ENCODE measurements at places on chromosomes 3 and 15.

DNA sequence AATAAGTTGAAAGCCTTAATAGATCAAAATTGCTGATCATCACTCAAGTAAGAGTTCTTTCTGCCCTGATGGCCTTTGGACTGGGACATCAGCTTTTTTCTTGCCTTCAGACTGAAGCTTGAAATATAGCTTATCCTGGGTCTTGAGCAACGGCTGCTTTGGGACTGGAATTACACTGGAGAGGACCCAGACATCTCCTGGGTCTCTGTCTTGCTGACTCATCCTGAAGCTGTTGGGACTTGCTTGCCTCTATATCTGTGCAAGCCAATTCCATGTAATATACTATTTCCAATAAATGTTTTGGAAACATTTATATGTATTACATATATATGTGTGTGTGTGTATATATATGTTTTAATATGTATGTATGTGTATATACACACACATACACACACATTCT, 260.2 kb downstream of the PDZRN3 start:
- DNase-seq = no peak

DNA sequence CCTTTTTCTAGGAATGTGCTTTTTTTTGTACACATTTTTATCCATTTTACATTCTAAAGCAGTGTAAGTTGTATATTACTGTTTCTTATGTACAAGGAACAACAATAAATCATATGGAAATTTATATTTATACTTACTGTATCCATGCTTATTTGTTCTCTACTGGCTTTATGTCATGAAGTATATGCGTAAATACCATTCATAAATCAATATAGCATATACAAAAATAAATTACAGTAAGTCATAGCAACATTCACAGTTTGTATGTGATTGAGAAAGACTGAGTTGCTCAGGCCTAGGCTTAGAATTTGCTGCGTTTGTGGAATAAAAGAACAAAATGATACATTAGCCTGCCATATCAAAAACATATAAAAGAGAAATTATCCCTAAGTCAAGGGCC, 16.5 kb downstream of the THBS1 start:
- DNase-seq = no peak

DNA sequence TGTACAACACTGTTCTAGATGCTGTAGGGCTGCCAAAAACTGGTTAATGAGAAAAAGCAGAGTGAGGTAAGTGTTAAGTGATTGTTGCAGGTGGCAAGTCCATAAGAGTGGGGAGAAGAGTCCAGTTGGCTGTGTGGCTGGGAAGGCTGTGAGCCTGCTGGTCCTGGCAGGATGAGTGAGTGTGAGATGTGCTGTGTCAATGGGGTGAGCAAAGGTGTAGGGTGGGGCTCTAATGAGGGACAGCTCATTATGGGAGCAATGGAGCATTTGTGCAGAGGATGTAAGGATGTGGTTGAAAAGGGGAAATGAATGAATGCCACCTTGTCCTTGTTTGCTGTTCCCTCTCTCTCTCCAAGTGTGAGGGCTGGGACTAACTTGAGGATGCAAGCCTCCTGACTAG, 145.3 kb upstream of the ROPN1 start:
- DNase-seq = no peak

DNA sequence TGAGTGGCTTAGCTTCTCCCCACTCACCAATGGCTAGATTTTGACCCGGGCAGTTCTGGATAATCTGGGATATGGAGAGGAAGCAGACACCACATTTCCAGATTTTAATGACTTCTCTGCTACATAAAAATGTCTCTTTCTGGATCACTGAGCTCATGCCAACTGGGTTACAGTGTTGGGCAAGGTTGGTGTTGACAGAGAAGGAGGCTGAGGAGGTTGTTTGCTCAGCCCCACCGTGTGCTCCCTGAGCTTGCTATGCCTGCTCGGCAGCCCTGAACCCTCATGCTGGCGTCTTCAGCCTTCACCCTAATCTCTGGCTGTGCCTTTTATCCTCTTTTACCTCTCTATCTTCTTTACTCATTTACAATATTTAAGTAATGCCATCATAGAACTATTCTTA, 53.0 kb upstream of the KPNA4 start:
- DNase-seq = no peak

DNA sequence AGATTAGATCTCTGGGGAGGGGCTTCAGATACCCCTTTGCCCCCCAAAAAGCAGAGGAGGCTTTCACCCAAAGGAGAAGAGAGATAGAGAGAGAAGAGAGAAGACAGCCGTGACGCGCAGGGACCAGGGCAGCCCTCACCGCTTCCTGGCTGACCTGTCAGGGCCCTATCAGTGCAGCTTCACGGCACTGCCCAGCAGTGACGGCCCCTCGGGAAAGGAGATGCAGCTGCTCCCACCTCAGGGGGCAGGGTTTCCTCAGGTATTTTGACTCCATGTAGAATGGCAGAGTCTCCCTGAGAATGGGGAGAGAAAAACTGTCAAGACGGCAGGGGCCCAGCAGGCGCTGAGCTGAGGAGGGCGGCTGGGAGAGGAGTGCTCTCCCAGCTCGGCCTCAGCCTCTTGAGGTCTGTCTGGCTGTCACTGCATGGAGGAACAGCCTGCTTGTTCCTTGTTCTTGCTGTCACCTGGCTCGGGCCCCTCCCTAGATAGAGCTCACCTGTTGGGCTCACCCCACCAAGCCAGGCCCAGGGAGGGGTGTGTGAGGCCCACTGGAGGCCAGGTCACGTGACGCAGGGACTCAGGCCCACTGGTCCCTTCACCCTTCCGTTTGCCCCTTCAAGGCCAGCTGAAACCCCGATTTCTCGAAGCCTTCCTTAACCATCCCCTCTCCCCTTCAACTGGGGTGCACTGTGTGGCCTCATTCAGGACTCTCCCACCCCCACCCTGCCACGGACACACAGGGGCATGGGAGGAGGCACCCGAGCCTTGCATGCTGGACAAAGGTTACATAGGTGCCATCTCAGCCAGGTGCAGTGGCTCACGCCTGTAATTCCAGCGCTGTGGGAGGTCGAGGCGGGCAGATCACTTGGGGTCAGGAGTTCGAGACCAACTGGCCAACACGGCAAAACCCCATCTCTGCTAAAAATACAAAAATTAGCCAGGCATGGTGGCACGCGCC, 28.2 kb downstream of the LOXL1 start:
- DNase-seq = no peak

GRCh38 chr15:70879401-70879800, 12.8 kb downstream of the THAP10 start:
- no peak for DNase-seq

- DNase-seq = no peak
Measured at GRCh38 chr15:71440489-71441110, 325.3 kb downstream of the THSD4 start.

DNA sequence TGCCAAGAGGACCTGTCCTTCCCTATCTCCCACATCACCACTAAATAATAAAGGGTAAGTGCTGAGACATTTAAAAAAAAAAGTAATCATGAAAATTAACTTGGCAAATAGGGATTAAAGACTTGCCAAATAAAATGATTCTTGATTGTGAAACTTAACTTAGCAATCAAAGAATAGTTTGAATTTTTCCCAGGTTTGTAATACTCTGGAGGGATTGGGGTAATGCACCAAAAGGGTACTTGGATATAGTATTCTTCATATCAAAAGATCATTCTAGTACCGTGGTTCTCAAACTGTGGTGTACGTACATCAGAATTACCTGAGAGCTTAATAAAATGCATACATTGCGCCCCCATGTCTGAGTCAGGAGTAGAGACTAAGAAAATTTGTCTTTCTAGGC, 28.5 kb downstream of the CALML4 start:
- DNase-seq = no peak

DNA sequence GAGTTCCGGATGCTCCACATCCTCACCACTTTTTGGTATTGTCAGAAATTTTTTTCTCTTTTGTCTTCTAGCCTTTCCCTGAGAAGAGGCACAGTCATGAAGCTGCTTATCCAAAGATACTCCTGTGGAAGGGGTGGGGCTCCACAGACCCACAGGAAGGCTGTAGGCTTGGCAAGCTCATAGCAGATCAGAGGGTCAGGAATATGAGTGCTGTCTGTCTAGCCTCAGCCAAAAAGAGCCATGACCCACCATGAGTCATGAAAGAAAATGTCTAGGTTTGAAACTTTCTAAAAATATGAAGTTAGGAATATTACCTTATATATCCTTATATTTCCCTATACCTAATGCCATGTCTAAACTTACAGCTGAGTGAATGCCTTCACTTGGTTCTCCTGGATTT, 118.2 kb upstream of the THBS1 start:
- no peak for DNase-seq

DNA sequence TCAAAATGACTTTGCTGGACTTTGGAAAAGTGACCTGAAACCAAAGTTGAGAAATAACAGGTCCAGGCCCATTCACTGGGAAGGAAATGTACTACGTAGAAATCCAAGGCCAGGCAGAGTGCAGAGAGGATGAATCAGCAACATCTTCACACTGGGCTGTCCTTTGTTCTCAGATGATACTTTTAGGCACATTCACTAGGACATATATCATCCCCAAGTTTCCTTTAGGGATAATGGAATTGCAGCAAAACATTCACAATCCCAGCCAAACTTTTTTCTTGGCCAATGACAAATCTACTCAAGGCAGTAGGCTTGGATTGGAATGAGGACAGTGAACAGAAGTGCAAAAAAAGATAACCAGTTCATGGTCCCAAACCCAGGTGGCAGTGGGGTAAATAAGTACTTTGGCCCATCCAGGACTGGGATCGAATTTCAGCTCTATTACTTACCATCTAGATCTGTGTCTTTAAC, 75.1 kb downstream of the CLDN11 start:
- DNase-seq = no peak

DNA sequence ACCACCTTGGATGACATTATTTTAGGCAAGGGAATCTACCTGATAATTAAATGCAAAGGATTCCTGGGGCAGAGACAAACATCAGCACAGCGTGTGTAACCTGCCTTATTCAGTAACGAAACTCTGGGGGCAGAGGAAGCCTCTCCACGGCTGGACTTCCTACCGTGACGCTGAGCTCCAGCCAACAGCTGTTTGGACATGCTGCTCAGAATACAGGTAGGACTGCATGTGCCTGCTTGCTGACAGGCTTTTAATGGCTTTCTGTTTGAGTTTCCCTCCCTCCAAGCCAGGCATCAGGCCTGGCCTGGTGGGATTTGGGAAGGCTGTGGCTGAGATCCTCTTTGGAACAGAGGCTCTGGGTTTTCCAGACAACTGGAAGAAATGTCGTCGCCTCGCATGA, 150.6 kb downstream of the ADAMTS17 start:
- DNase-seq = no peak

DNA sequence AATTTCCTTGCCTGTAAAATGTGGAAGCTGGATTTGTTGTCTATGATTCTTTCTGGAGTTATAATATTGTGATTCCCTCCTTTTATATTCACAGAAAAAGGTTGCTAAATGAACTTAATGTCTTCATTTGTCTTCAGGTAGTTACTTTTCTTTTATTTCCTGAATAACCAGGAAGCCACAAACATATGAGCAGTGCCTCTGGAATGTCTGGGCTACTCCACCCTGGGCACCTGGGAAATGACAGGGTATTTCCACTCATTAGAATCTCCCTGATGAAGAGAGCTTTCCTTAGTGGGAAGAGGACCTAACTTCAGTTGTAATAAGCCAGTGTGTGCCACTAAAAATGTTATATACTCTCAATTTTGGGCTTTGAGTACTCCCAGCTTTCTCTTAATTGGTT, 3.8 kb upstream of the SLMAP start:
- peak; percentile 57 for DNase-seq

DNA sequence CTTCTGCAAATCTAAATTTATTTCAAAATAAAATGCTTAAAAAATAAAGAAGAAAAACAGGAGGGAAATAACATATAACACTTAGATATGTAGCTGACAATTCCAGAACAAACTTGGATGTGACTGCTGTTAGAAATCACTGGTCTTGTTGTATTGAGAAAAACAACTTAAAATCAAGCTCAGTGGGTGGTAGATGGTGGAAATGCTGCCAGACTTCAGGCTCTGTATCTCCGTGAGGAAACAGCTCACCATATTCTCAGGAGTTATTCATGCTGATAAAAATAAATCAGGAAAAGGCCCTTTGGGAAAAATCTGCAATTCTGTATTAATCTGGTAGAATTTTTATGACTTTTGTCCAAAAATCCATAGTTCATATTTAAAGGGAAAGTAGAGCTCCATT, 477.6 kb downstream of the RAP2B start:
- no peak for DNase-seq

DNA sequence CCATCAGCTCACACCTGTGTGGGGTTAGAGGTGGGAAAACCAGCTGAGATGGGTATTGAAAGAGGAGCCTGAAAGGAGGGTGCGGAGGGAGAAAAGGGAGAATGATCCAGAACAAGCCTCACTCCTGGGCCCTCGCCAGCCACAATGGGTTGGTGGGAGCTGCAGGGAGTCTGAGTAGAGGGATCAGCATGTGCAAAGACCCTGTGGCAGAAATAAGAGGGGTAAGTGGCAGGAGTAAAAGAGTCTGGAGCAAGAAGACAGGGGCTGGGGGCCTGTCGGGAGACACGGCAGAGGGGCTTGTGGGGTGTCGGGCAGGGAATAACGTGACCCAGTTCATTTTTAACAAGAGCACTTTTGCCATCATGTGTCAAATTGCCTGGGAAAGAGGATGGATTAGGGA, 34.0 kb downstream of the CCDC33 start:
- DNase-seq = no peak

Measured in large intestine (tissue), 12 donors.